HCT116 (cell line): ENCODE measurements at places on chromosomes 13 and 19. TPM values are rescaled to one million over a fixed set of nuclear protein-coding genes. Genes with fewer than 3 reads are reported as not detected.
A peak's percentile ranks its signal among the peaks of the same experiment; 100 is the strongest.

Gene GPR183
- 0.30 TPM for total RNA-seq

Gene ATP8A2
- not detected for total RNA-seq

Gene SHD
- total RNA-seq: 2.0 TPM

Gene MRPS31
- total RNA-seq: 22.8 TPM

Gene SLC25A41
- total RNA-seq: 0.93 TPM

Gene ZNF554
- total RNA-seq: 4.0 TPM

Gene ATXN8OS
- total RNA-seq: not detected

Gene CYP4F2
- 1.1 TPM for total RNA-seq

Gene ZNF253
- total RNA-seq: not detected

DNA sequence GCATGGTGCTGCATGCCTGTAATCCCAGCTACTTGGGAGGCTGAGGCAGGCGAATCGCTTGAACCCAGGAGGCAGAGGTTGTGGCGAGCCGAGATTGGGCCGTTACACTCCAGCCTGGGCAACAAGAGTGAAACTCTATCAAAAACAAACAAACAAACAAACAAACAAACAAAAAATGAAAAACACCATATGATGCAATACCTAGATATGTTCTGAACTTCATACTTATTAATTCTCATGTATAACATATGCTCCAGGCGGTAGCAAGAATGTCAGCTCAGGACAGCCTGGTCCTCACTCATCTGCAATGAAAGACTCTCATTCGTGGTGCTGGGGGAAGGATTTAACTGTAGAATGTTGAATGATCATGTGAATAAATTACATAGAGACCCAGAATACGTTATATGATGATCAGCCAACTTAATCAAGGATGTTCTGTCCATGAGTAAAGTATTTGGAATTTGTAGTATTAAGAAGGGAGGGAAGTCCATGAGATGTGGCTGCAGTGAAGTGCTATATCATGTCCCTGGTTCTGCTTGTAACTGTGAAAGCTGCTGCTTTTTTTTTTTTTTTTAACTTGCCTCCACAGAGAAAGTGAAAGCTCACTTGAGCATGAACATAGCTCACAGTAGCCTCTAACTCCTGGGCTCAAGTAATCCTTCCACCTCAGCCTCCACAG lies 206.8 kb downstream of the UQCRFS1 start:
- no peak for DNase-seq

GRCh38 chr19:51407511-51408131 lies 9.8 kb downstream of the SIGLEC10 start:
- peak; percentile 46 for DNase-seq

GRCh38 chr13:106709522-106709921 lies 141.6 kb upstream of the ARGLU1 start:
- no peak for DNase-seq

DNA sequence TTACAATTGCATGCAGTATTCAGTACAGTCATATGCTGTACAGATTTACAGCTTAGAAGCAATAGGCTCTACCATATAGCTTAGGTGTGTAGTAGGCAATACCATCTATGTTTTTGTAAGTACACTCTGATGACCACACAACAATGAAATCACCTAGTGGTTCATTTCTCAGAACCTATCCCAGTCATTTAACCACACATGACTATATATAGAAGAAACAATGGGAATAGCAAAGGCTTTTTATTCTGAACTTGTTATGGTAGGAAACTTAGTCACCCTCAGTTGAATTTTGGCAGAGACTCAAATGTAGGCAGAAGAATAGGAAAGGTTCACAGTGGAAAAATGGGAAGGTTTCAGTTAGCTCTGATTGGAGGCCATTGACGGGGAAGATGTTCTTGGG lies 1075.1 kb upstream of the MIR17HG start:
- DNase-seq: no peak

DNA sequence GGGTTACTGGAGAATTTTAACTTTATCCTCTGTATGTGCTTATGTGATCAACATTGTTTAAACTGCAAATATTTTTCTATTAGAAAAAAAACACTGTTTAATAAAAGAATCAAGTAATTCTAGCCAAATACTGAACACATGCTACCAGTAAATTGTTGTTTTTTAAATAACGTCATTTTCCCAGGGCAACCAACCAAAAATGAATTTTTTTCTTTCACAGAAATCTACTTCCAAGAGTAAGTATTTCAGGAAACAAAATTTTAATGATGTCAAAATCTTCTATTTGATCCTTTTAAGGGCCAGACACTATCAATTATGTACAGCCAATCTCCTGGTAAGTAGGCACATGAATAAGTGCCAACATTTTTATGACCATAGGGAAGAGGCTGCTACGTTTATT lies 57.1 kb downstream of the TUBGCP3 start:
- DNase-seq: no peak

DNA sequence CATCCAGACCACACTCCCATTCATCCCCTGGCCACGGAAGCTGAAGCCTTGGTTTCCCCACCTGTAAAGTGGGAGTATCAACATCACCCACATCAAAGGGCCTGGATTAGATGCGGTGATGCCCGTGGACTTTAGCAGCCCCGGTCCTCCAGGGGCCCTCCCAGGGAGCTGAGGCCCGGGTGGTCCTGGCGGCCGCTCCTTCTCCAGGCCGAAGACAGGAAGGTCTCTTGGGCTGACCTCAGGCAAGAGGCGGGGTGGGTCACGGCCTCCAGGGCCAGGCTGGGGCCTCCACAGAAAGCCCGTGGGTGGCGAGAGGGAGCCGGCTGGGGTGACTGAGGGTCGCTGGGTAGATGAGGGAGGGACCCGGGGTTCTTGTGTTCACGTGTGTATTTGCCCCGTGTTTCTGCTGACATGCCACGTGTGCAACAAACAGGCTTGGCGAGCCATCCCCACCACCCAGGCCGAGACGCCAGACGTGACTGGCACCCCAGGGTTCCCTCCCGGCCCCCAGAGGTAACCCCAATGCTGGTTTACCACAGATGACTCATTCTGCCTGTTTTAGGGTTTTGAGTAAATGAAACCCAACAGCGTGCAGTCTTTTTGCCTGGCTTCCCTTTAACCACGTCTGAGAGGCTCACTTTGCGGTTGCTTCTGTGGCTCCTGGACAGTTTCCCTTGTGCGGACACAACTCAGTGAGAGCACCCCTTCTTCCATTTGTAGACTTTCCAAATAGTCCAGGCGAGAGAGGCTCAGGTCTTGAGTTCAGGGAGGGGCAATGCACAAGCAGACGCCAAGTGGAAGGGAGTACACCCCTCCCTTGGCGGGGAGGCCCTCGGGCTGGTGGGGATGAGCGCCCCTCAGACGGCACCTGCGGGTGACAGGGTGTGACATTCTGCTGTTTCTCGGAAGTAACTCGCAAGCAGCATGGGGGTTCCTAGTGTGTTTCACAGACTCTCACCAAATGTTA lies 42.9 kb downstream of the C13orf46 start:
- DNase-seq: no peak

DNA sequence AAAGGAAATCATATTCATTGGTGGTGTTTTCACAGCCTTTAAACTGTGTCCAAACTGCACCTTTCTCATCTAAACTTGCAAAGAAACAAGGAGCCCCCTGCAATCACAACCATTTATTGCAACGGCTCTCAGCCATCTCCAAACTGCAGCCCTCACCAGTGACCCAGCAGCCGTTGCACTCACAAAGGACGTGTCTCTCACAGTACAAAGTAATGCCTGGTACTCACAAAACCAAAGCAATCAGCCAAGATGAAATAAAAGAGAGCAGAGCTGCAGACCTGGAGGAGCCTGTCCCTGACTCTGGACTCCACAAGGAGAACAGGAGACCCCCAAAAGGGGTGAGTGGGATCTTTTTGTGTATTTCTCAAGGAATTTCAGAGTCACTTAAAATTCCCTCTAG lies 20.2 kb upstream of the CEACAM21 start:
- DNase-seq: no peak

- DNase-seq: peak; percentile 62
Observed at GRCh38 chr19:39112338-39112890, 13.2 kb upstream of the PAK4 start.

- no peak for DNase-seq
Observed at GRCh38 chr13:27961227-27962085, 7.7 kb downstream of the CDX2 start.

GRCh38 chr19:7863157-7863970 lies 10.8 kb downstream of the PRR36 start:
- DNase-seq: no peak

DNA sequence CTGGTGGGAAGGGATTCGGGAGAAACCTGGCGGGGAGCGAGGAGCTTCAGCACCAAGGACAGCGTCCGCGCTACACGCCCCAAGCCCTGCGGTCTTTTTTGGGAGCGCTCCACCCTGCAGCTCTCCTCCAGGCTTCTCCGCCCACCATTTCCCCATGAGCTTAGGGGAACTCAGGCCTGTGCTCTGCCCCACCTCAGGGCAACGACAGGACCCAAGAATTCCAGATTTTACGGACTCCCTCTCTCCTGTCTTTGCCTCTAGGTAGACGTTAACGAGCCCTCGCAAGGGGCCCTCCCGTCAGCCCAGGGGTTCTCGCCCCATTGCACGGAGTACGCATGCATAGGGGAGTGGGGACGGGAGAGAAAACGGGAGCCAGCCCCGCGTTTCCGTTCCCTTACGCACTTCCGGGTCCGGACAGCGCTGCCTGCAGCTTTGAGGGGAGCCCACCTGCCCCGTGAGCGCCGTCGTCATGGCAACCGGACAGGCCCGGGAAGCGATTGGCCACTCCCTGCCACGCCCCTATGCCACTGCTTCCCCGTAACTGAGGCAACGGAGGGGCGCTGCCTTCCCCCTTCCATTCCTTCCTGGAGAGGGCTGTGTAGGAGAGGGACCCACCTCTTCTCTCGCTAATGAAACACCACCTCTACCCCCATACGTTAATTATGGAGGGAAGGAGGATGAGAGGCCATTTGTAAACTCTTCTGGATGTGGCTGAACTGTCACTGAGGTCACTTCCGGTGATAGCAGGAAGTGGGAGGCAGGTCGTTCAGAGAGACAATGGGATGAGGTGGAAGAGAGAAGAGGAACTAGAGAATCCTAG lies 20.8 kb downstream of the NOVA2 start:
- no peak for DNase-seq

DNA sequence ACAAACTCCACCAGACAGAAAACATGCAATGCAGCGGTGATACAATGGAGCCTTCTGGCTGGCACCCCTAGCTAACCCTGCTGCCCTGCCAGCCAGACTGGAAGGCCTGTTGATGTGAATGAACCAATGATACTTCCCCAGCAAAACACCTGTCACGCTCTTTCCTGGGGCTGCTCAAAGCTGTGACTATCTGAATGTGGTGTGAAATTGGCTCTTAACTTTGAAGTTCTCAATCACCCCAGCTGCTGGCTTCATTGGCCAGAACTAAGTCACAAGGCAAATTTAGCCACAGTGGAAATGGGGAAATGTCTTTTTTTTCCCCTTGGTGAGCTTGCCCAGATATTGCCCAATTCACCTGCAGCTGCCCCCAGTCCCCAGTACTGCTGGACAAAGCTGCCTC lies 147.3 kb downstream of the SLC7A1 start:
- DNase-seq: no peak

DNA sequence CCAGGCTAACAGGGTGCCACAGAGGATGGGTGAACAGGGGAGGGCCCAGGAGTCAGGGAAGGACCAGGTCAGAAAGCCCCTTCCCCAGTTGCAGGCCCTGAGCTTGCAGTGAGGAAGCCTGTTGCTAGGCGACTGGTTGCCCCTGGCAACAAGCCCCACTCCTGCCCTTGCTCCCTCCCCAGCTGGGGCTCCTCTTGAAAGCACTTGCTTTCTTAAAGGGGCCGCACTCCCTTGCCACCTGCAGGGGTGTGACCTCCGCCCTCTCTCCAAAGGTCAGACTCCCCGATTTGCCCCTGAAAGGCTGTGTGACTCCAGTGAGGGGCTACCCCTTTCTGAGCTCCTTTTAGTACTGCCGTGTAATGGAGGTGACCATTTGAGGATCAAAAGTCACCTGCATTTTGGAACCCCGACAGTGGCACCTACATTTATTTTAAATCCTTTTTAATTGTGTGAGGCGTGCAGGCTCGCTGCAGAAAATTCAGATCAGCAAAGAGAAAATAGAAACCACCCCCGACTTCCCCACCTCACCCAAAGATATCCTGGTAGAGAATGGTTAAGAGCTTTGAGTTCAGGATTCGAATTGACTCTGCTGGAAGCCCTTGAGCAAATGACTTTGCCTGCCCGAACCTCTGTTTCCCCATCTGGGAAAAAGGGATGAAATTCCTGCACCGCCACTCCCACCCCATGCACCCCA lies 4.8 kb downstream of the FCHO1 start:
- no peak for DNase-seq

DNA sequence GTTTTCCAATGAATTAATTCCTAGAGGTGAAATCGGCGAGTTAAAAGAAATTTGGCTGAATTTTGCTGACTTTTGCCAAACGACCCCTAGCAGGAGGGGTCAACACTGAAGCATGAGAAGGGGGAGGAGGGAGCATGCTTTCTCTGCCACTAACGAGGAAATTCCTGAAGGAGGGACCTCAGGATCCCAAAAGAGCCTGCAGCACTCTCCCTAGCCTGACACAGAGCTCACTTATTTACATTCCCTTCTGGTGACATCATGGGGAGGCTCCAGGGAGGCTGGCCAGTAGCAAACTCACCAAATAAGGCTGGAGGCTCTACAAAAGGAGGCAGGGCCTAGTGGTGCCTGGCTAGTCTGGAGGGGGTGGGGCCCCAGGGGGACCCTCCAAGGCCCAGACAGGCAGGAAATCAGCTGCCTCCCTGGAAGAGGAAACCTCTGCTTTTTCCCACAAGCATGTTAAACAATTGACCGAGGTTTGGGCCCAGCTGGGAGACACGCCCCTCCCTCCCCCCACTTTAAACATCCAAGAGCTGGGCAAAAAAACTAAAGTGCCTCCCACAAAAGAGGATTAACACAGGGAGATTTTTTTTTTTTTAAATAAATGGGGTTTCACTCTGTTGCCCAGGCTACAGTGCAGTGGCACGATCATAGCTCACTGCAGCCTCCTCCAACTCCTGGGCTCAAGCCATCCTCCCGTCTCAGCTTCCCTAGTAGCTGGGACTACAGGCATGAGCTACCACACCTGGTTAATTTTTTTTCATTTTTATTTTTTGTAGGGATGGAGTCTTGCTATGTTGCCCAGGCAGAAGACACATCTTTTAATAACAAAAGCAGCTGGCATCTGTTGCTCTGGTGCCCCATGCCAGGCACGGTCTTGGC lies 2.1 kb downstream of the DAPK3 start:
- peak; percentile 85 for DNase-seq

GRCh38 chr13:99501848-99502301 lies 603 bp downstream of the TM9SF2 start:
- no peak for DNase-seq

GRCh38 chr13:33015241-33015668 lies 968 bp upstream of the KL start:
- no peak for DNase-seq

GRCh38 chr19:38062959-38063761 lies 156.2 kb downstream of the SIPA1L3 start:
- no peak for DNase-seq

DNA sequence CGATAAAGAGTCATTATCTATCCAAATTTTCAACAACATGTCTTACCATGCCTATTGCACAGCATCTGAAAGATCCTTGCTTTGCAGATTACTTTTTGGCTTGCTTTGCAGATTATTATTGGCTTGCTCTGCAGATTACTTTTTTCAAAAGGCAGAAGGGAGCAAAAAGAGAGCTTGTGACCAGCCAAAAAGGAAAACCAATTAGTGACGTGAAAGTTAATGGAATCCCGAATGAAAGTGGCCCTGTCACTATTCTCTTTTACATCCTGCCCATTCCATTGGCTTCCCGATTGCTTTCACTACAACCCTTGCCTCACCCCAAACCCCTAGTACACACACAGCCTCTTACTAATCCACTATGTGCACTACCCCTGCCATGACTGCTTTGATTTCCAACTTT lies 81.3 kb downstream of the LHFPL6 start:
- DNase-seq: no peak

- DNase-seq: no peak
Observed at GRCh38 chr13:20141238-20142022, 19.4 kb downstream of the GJA3 start.
